ENCODE measurements at places on chromosomes 5 and 9.

GRCh38 chr5:176342766-176343458, 18.7 kb downstream of the KIAA1191 start:
- no peak for DNase-seq

GRCh38 chr9:26375448-26375847, 517.2 kb downstream of the CAAP1 start:
- no peak for DNase-seq

GRCh38 chr9:69173891-69174615, at the start of gene TJP2:
TJP2 (plus strand) TSS chr9:69174277; CDS start chr9:69174373, 96 bp downstream.
- DNase-seq, result peak; percentile 30

DNA sequence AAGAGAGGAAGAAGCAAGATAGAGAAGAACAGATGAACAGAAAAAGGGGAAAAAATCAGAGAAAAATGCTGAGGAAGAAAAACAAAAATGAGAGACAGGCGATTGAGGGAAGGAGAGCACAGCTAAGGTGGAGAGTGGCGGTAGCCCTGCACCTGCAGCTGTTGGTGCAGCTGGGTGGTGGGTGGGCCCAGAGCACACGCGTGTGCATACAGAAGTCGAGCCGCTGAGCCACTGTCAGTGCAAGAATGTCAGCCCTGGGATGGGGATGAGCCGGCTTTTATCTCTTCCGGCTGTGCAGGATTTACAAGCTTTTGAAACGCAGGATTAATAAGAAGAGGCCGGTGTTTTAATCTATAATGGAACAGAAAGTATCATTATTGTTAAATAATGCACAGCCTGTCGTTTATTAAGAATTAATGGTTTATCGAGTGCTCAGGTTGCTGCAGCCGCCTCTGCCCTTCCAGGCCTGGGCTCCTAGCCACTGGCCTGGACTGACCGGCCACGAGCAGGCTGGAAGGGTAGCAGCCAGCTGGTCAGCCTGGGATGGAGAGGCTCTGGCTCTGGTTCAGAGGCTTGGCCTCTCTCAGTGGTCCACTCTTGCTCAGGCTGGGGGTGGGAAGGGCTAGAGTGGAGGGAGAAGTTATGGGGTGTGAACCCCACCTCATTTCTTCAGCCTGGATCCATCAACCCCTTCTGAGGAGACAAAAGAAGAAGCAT, 68.7 kb downstream of the PCDH1 start:
- DNase-seq, result no peak

DNA sequence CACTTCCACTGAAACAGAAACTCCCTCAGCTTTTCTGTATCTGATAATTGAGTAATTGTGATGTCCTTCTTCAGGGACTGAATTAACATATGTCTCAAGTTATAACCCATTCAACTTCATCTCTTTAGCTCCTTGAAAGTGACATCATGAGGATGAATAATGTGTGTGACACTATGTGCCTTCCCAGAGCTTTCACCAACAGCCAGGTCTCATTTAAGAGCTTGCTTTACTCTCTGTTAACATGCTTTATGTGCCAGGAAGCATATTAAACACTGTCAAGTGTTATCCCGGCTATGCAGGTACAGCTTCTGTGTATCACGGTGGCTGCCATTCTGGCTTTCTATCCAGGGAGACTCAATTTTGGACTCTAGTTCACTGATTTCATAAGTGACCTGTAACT, 799.9 kb downstream of the CDH12 start:
- no peak for DNase-seq

DNA sequence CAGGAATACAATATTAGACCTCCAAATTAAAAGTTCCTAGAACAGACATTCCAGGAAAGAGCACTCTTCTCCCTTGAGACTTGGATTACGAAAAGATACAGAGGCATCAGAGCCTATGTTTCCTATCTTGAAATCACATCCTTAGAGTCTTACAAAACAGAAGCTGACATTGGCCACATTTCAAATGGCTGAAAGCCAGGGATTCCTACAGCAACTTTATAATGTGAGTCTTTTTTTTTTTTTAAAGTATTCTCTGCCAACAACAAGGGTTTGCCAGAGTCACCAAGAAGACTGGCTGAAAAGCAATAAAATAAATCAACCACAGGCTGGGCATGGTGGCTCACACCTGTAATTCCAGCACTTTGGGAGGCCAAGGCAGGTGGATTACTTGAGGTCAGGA, 63.1 kb downstream of the TRPM6 start:
- no peak for DNase-seq

GRCh38 chr9:79583952-79584654, 12.3 kb downstream of the TLE4 start:
- peak; percentile 20 for DNase-seq

- DNase-seq, result no peak
These were observed 156.1 kb downstream of the SNX18 start for GRCh38 chr5:54673523-54674225.

GRCh38 chr5:147388184-147389108, 121.4 kb downstream of the DPYSL3 start:
- no peak for DNase-seq

- DNase-seq, result no peak
These were observed 91.5 kb upstream of the DNAH5 start for GRCh38 chr5:14035859-14036503.

GRCh38 chr5:160651692-160652645, 200.0 kb downstream of the ATP10B start:
- no peak for DNase-seq

DNA sequence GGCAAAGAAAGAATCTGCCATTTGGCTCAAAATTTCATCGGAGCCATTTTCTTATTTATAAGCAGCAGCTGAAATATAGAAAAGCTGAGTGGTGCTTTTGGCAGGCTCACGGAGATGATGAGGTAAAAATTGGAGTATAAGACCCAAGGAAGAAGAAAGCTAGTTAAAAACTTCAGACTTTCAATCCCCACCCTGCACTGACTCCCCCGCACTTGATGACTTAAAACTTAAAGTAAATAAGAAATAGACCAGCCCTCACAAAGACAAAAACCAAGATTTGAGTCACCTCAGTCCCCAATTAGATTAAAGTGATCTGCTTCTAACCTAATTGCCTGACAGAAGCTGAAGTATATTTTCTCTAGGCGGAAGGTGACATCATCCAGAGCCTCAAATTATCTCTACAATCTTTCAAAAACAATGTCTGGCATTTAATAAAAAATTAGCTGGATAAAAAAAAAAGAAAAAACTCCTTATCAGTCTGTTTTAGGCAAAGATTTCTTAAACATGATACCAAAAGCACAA, 124.0 kb upstream of the PJA2 start:
- no peak for DNase-seq

- DNase-seq, result no peak
These were observed 403.5 kb downstream of the DMRT2 start for GRCh38 chr9:1453636-1454035.

DNA sequence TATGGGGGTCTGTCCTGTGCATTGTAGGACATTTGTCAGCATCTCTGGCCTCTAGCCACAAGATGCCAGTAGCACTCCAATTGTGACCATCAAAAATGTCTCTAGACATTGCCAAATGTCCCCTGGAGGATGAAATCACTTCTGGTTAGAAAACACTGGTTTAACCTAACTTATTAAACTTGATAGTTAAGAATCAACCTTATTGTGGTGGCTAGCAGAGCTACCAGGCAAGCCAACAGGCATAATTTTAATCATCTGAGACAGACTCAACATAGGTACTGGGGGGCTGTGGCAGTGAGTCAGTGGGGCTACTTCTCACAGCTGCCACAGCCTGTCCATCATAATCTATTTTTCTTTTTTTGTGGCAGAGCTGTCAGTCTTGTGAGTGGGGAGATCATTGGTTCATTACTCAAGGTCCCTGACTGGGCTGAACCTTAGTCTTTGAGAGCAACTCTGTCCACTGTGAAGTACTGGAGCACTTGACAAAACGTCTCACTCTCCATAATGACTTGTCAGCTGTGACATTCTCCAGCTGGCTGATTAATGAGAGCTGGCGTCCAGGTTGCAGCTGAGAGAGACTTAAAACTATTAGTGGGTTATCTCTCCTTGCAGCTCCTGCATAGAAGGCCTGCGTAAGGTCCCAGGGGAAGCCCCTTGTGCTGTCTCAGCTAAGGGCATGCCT, 107.9 kb downstream of the DCP2 start:
- no peak for DNase-seq

DNA sequence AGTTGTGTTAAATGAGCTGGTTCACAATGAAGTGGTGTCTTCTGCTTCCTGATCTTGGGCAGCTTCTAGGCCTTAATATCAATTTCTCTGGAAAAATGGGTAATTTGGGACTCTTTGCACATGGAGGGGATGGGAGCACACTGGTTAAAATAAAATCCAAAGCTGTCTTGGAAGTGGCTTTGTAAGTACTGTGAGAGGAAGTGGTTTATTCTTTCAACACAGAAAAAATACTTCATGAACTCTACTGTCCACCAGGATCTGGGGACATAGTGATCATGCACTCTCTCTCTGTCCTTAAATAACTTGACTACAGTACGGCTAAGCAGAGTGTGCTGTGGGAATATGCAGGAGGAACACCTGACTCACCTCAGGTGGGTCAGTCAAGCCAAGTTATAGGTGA, 2.4 kb downstream of the PCYOX1L start:
- DNase-seq, result no peak

DNA sequence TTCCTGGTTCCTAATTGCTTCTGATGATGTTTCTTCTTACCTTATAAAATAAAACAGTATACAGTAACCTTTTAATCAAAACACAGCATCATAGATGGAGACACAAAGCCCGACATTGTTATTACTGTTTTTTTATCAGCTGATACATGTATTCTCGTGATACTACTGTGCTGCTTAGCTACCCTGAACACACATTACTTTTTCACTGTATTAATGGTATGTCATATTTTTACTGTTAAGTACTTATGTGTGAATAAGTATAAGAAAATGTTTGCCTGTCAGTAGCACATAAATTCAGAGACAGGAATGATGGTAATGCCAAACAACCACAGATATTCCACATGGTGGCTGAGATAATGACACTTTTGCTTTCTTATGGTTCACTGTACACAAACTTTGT, 68.7 kb downstream of the RAB24 start:
- DNase-seq, result no peak

GRCh38 chr9:8280811-8281210, 481.2 kb upstream of the DMAC1 start:
- DNase-seq, result no peak

DNA sequence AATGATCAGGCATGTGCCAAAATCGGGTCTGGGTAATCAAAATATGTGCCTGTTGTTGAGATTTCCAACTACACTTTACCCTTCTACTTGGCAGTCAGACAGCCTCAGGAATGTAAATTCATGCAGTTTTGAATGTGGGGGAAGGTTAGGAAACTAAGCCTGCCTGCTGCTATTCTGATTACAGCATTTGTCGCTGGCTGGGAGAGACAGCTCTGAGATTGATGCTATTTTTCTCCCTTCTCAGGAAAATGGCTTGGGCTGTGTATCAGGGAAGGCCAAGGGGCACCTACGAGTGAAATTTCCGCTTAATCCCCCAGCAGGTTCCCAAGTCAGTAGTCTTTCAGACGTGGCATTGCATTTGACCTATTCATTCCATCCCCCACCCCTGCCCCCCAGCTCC, 3.6 kb upstream of the RGS7BP start:
- DNase-seq, result no peak

DNA sequence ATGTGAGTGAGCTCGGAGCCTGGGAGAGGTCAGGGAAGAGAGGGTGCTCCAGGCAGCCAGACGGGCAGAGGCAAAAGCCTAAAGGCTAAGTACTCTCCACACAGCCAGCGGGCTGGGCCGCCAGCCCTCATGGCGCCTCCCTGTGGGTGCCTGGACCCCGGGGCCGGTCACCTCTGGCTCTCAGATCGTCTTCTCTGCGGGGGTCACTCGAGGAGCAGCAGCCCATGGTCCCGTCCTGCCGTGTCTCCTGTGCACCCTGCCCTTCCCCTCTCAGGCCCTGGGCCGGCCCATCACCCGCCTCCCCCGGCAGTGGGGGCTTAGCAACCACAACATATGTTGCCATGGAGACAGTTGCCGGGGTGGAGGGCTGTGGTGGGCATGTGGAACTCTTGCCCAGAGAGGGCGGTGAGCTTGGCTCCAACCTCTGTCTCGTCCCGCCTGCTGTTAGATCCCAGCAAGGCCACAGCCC, 4.2 kb downstream of the AK1 start:
- no peak for DNase-seq

DNA sequence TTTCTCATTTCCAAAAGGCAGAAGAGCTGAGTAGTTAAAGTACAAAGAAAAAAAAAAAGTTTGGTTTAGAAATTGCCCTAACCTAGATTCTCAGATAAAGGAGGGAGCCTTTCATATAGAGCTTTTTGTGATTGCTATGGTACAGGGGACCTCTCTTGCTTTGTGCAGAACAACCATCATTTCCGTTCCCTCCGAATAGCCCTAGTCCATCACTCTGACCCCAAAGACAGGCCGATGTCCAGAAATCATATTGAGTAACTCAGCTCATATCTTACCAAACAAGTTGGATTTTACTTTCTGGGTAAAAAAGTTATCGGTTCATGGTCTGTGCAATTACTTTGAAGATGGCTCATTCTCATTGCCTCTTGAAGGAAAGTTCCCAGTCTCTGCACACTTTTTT, 36.7 kb upstream of the COL15A1 start:
- DNase-seq, result no peak

- DNase-seq, result no peak
These were observed 203.8 kb upstream of the RAI14 start for GRCh38 chr5:34452170-34452828.

DNA sequence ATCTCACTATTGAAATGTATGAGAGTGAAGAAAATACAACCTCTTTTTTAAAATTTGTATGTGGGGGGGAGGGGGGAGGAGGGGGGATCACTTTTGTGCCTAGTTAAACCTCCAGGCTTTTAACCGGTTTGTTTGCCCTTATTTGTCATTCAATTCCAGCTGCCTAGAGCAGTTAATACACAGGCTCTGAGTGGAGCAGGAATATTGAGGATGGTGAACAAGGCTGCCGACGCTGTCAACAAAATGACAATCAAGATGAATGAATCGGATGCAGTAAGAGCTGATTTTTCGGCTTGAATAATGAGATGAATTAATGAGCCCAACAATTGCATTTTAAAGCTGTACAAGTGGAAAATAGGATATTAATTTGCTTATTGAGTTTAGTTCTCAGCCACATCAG, 28.7 kb upstream of the SNX24 start:
- no peak for DNase-seq
